ENCODE measurements at places on chromosomes 13 and 19.
A peak's percentile ranks its signal among the peaks of the same experiment; 100 is the strongest.

GRCh38 chr13:61128850-61129645 lies 286.6 kb downstream of the PCDH20 start:
- no peak for DNase-seq

GRCh38 chr19:37078717-37079032 lies 442 bp downstream of the ZNF420 start:
- no peak for DNase-seq

- peak; percentile 41 for DNase-seq
Measured at GRCh38 chr19:33430674-33431277, 57.3 kb downstream of the CEBPG start.

GRCh38 chr13:42804244-42804874 lies 23.0 kb downstream of the FAM216B start:
- DNase-seq, result no peak

DNA sequence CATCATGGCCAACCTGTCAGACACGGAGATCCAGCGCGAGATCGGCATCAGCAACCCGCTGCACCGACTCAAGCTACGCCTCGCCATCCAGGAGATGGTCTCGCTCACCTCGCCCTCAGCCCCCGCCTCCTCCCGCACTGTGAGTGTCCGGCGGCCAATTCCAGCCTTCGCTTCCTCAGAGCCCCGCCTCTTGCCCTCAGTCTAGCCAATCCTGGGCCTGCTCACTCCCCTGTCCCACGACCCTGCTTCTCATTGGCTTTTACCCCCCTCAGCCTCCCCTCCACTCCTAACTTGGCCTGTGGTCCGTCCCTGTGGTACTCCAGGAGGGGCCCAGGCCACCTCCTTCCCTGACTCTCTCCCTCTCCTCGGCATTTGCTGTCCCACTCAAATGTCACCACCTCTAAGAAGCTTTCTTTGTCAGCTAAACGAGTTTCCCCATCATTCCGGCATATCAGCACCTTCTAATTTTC lies 12.3 kb downstream of the HRC start:
- no peak for DNase-seq

DNA sequence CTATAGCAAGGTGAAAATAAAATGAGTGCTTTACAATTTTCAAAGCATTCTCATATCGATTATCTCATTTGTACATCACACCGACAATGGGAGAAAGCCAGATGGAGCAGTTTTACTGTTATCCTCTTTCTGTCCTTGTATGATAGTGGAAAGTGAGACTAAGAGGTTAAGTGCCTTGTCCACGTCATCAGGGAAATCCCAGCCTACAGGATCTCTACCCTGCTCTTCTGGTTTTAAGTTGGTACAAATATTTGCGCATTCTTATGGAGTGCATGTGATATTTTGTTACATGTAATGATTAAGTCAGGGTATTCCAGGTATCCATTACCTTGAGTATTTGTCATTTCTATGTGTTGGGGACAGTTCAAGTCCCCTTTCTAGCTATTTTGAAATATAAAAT lies 12.4 kb upstream of the ENOX1 start:
- DNase-seq, result no peak

- no peak for DNase-seq
Measured at GRCh38 chr13:75770164-75770563, 134.0 kb downstream of the LMO7 start.

GRCh38 chr13:37295071-37295470 lies 189.6 kb upstream of the CSNK1A1L start:
- no peak for DNase-seq

GRCh38 chr19:57477191-57478008 lies at the start of gene ZNF772:
ZNF772 (minus strand) TSS chr19:57477566; CDS start chr19:57477309, 257 bp downstream.
- DNase-seq, result peak; percentile 70

DNA sequence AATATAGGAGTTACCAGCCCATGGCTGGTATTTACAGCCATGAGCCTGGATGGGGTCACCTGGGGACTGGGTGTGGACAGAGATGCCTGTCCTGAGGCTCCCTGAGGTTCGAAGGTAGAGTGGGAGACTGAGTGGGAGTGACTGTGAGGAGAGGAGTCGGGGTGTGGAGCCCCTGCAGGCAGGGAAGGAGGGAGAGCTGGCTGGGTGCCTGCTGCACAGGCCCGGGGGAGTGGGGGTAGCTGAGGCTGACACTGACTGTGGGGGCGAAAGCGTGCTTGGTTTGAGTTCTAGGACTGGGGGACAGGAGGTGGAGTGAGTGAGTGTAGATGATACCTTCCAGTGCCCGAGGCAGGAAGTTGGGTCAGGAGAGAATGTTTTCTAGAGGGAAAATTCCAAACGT lies 7.1 kb downstream of the RAB11B start:
- DNase-seq, result no peak

GRCh38 chr19:32813862-32814425 lies 55.6 kb downstream of the SLC7A9 start:
- DNase-seq, result no peak

DNA sequence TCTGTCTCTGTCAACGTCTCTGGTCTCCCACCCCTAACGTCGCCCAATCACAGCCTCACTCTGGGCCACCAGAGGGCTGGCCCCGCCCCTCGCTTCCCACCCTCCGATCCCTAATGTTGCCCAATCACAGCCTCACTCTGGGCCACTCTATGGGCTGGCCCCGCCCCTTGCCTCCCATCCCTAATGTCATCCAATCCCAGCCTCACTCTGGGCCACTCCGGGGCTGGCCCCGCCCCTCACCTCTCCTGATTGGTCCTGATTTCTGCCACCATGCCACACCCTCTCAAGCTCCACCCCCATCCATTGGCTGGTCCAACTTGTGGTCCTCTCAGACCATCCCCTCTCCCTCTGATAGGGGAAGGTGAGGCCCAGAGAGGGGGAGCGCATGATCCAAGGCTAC lies 24.9 kb downstream of the CELF5 start:
- no peak for DNase-seq

- DNase-seq, result no peak
Measured at GRCh38 chr13:100148422-100148821, 59.5 kb downstream of the PCCA start.

DNA sequence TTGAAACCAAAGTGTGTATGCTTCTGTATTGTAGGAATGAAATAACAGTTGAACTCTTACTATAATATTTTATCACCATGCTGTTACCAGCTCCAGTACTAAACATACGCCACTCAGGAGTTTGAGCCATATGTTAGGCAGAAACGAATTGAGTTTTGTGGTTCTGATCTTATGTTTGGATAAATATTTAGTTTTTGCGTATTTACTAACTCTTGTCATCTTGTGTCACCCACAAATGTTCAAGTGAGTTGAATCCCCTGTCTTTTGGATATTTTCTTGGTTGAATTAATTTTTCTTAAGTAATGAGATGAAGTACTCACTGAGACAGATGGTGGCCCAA lies 1.5 kb downstream of the FNDC3A start:
- DNase-seq, result no peak

DNA sequence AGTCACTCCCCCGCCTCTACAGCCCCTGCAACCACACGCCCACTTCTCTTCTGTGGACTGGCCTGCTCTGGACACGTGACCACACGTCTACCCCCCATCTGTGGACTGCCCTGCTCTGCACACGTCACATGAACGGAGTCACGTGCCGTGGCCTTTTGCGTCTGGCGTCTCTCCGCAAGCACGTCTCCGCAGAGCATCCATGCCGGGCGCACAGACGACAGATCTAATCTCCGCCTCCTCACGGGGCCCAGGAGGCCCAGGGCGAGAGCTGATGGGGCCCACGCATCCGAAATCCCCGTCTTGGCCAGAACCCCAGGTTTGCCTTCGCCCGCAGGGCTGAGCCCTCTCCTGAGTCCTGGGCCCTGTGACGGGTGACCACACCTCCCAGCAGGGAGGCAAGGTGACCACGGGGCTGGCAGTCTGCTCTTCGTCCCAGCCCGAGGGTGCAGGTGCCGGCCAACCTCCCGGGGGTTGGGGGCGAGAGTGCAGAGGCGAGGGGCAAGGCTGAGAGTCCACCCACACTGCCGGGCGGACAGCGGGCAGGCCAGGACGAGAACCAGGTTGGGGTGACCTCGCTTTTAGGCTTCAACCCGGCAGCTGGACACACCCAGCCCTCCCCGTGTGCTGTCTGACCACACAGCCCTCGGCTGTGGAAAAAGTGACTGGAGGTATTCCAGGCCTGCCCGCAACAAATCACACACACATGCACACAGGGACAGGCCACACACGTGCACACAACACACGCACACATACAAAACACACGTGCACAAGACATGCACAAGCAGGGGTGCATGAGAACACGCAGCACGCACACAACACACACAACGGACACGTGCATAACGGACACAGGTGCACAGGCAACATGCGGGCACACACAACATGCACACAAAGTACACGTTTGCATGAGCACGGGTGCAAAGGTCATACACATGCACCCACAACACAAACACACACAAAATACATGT lies 3.9 kb downstream of the SBNO2 start:
- DNase-seq, result no peak

DNA sequence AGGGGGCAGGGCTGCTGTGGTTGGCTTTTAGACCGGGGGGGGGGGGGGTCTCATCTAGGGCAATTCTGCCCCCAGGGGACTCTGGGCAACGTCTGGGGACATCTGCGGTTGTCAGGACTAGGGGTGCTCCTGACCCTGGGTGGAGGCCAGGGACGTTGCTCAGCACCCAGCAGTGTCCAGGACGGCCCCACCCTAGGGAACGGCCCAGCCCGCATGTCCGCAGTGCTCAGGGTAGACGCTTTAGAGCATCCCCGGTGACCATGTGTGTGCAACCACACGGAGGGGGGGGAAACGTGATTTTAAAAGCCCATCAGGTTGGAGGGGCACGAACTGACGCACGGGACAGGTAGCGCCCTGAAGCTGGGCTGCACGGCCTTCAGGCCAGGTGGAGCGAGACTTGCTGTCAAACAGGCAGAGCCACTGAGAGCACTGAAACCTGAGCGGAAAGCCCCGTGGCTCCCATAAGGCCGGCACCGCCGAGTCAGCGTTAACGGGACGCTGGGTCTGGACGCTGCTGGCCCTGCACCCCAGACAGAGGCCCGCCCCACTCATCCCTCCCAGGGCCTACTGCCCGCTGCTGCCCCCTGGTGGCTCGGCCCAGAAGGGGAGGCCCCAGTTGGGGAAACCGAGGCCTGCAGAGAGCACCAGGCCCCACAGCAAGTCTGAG lies 8.3 kb downstream of the CACTIN start:
- peak; percentile 34 for DNase-seq

DNA sequence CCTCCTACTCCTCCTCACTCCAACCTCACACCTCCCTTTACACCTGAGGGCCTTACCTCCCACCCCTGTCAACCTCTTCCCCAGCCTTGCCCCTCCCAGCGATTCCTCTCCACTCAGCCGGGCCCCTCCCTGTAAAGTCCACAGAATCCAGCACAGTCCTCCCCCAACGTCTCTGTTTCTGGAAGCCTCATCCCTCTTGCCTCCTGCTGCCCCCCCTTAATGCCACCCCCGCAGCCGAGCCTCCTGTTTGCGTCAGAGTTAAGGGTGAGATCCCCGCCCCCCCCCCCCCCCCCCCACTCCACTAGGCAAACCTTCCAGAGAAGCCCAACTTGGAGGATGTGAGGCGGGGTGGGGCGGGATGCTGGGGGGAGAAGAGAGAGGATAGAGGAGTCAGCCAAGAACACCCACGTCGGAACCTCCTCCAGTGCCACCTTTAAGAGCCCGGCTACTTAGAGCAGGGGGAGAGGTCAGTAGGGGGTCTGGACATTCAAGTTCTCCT lies 2.1 kb downstream of the UNC13A start:
- DNase-seq, result no peak

GRCh38 chr13:24671386-24672113 lies 8.7 kb upstream of the ATP12A start:
- no peak for DNase-seq

DNA sequence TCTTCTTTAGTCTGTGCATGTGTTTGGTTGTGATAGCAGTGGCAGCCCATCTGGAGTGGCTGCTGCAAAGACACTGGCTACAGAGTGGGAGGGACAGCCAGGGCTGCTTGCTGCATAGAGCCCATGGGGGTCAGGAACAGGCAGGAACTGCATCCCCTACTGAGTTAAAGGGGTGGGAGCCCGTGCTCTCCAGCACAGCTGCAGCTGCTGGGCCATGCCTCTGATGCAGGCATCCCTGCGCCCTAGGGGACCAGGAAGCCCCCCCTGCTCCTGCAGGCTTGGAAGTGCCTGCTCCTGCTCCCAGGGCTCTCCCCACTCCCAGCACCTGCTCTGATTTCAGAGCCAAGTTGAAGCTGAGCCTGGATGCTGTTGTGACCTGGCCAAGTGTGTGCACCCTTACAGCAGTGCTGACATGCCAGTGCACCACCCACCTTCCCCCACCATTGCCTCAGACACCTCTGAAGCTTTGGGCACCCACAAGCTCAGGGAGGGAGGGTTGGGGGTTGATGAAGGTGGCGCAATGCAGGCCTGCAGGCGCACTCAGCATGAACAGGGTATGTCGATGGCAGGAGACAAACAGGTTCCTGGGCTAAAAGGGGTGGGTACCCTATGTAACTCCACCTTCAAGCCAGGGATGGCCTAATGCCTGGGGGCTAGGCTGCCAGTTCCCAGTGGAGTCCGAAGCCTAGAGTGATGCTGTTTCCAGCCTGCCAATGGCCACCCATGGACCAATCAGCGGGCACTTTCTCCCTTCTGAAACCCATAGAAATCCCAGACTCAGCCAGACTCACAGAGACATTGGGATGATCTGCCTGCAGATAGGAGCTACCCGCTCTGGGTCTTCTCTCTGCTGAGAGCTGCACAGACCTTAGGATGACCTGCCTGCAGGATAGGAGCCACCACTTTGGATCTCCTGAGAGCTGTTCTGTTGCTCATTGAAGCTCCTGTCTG lies 919.9 kb upstream of the MIR17HG start:
- DNase-seq, result no peak

- DNase-seq, result no peak
Measured at GRCh38 chr13:30362869-30363268, 55.5 kb upstream of the KATNAL1 start.

DNA sequence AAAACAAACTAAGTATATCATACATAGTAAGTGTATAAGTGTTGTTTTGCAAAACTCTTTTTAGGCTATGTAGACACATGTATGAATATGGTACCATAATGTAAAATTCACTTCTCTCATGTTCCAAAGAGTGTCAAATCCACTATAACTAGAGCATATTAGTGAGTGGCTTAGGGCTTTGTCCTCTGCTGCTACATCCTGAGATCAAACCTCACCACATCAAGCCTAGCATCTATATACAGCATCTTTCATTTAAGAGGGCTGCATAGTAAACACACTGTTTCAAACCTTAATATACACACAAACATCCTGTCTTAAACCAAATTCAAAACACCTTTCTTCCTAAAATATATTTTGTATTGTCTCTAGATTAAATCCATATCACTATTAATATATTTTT lies 38.7 kb downstream of the ELF1 start:
- no peak for DNase-seq

DNA sequence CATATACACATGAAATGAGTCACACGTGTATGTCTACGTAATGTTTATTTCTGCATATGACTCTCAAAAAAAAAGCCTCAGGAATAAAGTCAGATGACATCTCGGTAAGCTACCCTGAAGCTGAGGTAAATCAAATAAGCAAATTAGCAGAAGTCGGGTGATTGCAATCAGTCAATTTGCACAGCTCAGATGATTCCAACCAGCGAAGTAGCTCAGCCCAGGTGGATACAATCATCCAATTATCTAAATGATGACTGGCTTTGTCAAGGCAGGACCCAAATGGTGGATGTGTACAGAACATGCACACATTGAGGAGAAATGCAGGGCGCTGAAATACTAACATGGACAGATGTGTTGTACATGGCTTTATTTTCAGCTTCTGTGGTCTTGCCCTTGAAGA lies 148.5 kb downstream of the ZNF486 start:
- DNase-seq, result no peak
